ENCODE measurements at places on chromosomes 6 and 20. TPM values are rescaled to one million over a fixed set of nuclear protein-coding genes. Genes with fewer than 3 reads are reported as not detected.

GRCh38 chr6:33846226-33846625, 42.4 kb upstream of the MLN start:
- no peak for DNase-seq

GRCh38 chr6:133774356-133774755, 114.6 kb upstream of the TCF21 start:
- DNase-seq: no peak

- no peak for DNase-seq
Observed at GRCh38 chr20:57165427-57166004, 100.9 kb downstream of the BMP7 start.

DNA sequence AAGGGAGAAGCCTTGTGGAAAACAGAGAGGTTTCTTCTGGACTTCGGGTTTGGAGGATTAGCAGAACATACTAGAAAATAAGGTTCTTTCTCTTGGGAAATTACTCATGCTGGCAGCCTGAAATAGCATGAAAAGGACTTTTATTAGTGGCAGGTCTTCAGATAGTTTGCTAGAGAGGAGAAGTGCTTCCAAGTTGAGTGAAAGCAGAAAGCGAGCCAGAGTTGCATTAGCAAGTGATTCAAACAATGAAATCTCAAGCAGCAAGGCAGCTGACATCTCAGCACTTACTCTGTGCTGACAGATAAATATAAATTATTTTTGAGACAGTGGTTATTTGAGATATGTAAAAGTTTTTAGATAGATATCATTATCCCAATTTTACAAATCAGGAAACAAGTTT, 91.9 kb downstream of the PLCB4 start:
- DNase-seq: peak; percentile 13

DNA sequence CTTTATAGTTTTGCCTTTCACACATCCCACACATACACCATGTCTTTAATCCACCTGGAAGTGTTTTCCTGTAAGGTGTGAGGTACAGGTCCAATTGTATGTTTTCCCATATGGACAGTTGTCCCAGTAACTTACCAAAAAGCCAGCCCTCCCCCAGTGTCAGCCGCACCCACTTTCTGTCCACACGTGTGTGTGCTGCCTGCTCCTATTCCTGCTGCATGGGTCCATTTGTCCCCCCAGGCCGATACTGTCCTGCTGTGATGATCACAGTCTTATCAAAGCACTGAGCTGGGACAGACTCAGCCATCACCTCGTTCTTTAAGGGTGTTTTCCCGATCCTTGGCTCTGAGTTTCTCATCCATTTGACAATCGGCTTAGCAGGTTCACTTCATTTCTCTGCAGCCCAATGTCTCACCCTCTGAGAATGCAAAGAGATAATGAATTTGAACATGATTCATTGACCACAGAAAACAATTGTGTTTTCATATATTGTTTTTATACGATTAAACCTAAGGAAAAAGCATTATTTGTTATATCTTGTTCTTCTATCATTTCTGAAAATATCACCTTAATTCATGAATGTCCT, 9.6 kb downstream of the VSX1 start:
- DNase-seq: no peak

GRCh38 chr6:2998998-2999617, 586 bp upstream of the NQO2 start:
- DNase-seq: no peak

DNA sequence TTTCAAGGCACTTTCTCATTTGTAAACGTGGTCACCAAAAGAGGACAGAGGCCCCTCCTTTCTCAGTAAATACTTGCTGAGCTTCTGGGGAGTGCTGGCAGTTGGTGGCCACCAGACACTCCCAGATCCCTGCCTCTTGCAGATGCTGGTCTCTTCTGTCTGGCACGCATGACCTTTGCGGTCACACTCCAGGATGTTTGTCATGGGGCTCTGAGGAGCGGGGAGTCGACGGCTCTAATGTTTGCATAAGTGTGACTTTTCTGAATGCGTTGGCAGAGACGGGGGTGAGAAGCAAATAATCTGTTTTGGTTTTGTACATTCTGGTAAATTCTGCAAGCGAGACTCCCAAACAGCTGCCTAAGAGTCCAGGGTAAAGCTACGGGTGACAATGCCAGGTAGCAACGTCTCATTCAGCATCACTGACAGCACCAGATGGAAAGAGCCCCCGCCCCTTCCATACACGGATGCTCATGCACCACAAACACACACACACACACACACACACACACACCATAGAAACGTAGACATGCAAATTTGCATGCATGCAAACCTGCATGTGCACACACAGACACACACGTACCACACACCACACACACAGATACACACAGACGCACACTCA, 101.1 kb downstream of the YTHDF1 start:
- DNase-seq: no peak

DNA sequence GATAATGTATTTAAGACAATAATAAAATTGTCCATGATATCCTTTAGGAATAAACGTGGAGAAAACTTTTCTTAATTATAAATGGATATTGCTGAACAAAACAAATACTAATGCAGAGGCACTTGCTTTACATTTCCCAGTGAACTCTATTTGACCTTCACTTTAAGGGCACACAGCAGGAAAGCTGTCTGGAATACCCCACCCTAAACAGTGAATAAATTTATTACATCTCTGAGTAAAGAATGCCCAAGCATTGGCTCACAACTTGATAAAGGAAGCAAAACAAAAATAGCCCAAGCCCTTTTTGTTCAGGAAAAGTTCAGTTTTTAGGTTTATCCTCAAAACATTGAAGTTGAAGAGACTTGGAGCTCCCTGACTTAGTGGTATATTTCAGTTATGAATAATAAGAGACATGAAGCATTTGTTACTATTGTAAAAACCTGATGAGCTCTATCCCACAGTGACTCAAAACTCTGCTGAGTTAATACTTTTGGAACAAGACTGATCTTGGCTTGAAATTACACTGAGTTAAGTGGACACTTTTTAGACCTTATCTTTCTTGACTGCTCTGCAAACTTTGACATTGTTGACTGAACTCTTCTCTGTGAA, 353.9 kb downstream of the BCKDHB start:
- DNase-seq: no peak

DNA sequence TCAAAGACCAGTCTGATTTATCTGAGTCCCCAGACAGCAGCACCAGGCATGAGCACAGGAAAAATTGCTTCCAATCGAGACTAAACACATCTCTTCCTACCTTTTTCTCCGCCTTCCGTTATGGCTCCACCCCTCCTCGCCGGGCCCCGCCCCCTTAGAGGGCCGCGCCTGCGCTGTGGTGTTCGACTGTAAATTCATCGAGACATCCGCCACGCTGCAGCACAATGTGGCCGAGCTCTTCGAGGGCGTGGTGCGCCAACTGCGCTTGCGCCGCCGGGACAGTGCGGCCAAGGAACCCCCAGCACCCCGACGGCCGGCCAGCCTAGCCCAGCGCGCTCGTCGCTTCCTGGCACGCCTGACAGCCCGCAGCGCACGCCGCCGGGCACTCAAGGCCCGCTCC, 8.9 kb downstream of the REM1 start:
- peak; percentile 8 for DNase-seq

GRCh38 chr6:73349311-73349710, 4.8 kb downstream of the DPPA5 start:
- DNase-seq: no peak

DNA sequence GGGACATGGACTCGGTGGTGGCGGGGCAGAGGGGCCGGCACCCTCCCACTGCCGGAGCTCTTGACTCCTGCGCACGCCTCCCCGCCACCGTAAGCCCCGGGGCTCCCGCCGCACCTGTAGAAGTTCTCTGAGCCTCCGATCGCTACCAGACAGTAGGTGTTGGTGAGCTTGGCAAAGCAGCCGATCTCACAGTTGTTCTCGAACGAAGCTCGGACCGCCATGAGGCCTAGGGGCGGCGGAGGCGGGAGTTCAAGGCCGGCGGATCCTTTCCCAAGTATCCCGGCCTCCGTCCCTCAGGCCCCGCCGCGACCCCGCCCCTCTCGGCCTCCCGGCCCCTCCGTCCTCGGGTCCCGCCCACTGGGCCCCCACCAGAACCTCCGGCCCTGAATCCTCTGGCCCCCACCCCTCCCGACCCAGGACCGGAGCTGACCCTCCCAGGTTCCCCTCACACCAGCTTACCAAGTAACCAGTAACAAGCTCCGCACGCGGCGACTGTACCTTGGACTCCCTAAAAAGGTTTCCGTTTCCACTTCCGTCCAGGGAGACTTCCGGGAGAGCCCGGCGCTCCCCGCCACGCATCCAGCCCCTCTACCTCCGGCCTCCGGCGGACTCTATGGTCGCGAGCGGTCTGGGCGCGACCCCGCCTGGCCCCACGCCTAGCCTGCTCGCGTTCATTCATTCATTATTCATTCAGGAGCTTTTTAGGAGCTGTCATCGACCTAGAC, at the start of gene EIF6:
Gene EIF6 (minus strand): TSS at position 506 of the 725 bp plus-strand sequence. CDS start 285 bp downstream, at position 221.
- DNase-seq: peak; percentile 94

DNA sequence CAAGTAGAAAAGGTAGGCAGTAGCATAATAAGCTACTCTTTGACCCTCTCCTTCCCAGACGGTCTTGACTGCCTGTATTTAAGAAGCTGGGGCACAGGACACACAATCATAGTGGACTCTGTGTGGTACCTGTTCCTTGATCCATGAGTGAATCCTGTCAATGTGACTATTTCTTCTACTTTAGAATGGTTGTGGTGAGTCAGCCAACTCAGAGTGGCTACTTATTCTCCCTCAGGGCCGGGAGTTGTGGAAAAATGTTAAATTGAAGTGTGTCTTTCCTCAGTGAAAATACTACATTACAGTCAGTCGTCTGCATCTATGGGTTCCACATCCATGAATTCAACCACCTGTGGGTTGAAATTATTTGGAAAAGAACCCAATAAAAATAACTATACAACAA, 30.8 kb upstream of the PREP start:
- DNase-seq: no peak

DNA sequence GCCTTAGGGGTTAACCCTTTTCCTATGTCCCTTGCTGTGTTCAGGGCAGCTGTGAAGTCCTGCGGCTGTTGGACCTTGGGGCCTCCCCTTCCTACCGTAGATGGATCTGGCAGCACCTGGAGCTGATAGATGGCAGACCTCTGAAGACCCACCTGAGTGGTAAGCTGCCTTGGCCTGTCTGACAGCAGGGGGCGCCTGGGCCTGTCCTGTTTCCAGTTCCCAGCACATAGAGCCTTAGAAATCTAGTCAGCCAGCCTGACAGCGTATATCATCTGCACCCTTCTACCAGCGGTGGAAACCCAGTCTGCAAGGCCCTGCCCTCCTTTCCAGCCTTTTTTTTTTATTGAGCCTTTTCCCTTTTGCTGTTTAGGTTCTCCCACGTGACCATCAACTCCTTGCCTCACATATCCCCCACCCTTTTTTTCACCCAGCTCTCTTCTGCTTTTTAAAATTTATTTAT, 26.6 kb downstream of the CNBD2 start:
- peak; percentile 85 for DNase-seq

- no peak for DNase-seq
Observed at GRCh38 chr6:45504947-45505346, 127.2 kb upstream of the SUPT3H start.

DNA sequence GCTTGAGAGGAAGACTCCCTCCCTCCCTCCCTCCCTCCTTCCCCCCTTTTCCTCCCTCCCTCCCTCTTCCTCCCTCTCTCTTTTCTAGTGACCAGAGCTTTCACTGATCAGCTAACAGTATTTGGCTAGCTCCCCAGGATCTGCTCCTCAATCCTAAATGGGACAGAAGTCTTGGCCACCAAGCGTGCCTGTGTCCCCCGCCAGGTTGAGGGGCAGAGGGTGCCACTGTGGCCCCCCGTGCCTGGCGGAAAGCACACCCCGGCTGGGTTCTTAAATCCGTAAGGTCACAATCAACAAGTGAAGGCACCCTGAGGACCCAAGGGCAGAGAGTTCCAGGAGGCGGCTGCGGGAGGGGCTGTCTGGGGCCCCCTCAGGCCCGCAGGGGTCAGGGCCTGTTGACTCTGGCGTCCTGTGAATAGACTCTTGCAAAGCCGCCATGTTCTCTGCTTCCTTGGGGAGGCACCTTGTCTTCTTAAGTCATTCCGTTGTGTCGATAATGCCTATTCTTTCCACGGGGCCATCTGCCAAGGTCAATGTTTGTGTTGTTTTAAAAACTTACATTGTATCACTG, 38.9 kb upstream of the STX16 start:
- DNase-seq: no peak

DNA sequence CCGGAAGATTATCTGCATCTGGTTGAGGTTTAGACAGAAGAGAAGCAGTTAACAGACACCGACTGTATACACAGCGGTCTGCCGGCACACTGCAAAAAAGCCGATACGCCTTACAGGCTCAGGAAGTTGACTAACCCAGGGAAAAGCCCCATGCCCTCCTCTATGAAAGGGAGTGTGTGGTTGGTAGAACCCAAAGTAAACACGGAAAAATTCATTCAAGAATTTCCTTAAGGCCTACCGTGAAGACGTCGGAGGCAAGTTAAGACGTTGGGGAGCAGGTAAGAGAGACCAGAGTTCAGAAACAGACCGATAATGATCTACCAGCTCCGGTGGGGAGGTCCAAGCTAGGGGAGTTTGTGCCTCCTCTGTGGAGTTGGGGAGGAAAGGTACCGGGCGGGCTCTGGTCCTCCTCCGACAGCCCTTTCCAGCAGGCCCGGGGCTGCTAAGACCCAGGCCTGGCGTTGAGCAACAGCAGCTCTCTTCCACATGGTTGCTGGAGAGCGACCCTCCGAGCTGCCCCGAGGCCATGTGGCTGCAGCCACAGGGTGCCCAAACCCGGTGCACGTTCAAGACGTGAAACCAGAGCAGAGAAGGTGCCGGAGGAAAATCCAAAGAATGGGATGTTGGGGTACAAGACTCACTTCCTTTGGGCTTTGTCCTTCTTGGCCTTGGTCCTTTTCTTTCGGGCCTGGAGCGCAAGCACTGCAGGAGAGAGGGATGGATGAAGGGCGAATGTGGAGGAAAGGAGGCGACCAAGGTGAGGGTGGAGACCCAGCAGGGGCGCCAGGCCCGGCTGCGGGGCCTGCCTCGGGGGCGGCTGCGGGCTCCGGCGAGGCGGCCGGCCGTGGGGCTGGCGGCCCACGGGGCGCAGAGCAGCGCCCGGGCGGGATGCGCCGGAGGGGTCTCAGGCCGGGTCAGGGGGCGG, 809 bp downstream of the SRPK1 start:
- DNase-seq: peak; percentile 32

GRCh38 chr6:143743301-143744166, 65.8 kb downstream of the PHACTR2 start:
- peak; percentile 69 for DNase-seq

The NNAT gene
- polyA plus RNA-seq: 26.3 TPM

The SLC17A9 gene
- 0.20 TPM for polyA plus RNA-seq

The TRIM26 gene
- polyA plus RNA-seq: 57.2 TPM

The HSP90AB1 gene
- 1,424 TPM for polyA plus RNA-seq

The TMEM74B gene
- 4.0 TPM for polyA plus RNA-seq
